ENCODE measurements at places on chromosomes 16 and 17.

- DNase-seq: no peak
These were observed 12.4 kb downstream of the SNTB2 start for GRCh38 chr16:69199382-69199781.

- DNase-seq: no peak
These were observed 9.8 kb upstream of the BRCA1 start for GRCh38 chr17:43134774-43135453.

DNA sequence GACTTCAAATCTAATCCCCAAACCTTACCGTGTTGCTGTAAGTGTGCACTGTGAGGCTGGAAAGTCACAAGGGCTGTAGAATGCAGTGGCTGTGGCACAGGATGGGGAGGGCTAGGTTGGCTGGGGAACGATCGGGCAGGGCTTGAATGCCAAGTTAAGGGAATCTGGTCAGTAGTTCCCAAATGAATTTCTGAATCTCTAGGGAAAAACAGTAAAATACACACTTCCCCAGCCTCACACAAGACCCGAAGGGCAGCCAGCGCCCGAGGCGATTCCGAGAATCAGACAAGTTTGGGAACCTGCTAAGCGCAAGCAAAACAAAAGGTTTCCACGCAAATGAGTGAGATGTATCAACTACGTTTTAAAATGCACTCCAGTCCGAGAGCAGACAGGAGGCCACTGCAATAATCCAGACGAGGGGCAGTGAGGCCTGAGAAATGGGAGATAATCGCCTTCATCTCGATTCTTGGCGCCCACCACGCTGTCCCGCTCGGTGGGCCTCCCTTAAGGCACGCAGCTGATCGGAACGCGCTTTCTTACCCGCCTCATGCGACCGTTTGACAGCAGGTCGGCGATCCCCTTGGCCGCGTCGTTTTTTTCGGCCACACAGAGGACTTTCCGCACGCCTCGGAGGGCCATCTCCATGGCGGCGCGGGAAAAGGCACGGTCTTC lies 599 bp downstream of the TOP3A start:
- DNase-seq: no peak

DNA sequence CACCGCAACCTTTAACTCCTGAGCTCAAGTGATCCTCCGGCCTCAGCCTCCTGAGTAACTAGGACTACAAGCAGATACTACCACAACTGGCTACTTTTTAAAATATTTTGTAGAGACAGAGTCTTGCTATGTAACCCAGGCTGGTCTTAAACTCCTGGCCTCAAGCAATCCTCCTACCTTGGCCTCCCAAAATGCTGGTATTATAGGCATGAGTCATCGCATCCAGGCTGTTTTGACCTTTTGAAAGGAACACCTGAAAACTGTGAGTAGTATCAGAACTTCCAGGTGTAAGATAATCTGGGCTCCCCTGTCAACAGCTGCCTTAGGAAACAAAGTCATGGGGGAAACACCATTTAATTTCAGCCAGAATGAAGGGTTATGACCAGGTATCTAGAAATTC lies 77.5 kb downstream of the CYTH1 start:
- no peak for DNase-seq

DNA sequence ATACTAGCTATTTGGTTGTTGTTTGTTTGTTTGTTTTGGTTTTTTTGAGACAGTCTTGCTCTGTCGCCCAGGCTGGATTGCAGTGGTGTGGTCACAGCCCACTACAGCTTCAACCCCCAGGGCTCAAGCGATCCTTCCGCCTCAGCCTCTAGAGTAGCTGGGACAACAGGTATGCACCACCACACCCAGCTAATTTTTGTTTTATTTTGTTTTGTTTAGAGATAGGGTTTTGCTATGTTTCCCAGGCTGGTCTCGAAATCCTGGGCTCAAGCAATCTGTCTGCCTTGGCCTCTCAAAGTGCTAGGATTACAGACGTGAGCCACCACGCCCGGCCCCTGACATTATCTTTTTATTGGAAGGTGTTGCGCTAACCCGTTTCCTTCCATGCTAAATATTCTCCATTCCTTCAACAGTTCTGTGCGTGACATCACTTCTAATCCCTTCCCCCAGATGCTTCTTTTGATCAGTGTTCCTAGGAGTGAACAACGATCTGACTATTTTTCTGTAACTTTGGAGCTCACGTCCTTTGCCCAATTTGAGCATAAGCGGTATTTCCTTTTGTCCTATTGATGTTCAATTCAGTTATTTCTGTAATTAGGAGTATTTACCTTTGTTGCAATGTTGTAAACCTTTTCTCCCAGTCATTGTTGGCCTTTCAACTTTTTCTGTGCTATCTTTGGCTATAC lies 30.2 kb upstream of the EMP2 start:
- no peak for DNase-seq

DNA sequence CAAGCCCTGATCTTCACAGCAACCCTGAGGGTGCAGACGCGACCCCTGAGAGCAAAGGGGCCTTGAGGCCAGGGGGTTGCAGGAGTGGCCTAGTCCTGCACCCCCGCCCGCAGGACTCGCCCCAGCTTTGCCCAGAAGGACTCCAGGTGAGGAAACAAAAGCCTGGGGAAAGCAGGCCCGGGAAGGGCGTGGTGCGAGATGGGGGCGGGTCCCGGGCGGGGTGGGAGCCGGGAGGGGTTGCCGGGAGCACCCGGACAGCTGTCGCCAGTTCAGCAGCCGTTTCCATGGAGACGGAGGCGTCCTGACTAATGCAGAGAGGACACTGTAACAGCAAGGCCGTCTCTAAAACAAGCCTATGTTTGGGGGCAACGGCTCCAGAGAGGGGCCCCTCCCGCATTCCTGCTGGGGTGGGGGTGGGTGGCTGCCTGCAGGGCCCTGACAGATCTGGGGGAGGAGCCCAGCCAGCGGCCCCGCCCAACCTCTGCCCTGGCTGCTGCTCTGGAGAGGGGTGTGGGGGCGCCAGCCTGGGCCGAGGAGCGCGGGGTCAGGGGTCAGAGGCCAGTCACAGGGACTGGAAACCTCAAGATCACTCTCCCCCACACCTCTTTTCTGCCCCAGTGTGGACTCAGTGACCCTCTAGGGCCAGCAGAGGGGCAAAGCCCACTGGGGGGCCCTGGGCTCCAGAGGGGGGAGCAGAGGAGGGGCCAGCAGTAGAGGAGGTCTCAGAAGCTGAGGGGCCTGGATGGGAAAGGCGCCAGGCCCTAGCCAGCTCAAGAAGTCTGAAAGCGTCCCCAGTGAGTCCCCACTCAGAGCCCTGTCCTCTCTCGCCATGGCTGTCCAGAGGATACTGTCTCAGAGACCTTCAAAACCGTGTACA lies 3.1 kb upstream of the TPPP3 start:
- DNase-seq: no peak

GRCh38 chr16:3094289-3095027 lies 4.6 kb downstream of the ZSCAN10 start:
- DNase-seq: no peak

DNA sequence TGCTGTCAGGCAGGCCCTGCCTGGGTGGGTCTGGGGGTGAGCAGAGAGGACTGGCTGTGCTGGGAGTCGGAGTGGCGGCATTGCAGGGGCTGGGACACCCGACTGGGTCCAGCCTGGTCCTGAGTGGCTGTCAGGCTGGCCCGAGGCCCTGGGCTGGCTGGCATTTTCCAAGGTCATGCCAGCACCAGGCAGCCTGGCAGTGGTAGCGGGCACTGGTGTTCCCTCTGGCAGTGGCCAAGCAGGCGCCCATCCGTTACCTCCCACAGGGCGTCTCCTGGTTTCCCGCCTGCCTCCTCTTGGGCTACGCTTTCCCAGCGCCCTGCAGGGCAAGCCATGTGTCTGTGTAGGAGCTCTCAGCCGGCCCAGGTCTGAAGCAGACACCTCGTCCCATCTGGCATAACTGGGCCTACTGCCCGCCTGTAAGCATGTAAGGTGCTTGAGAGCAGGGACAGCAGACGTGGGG lies 5.7 kb upstream of the PKMYT1 start:
- DNase-seq: no peak

GRCh38 chr16:12609937-12610699 lies 193.6 kb downstream of the CPPED1 start:
- DNase-seq: no peak

DNA sequence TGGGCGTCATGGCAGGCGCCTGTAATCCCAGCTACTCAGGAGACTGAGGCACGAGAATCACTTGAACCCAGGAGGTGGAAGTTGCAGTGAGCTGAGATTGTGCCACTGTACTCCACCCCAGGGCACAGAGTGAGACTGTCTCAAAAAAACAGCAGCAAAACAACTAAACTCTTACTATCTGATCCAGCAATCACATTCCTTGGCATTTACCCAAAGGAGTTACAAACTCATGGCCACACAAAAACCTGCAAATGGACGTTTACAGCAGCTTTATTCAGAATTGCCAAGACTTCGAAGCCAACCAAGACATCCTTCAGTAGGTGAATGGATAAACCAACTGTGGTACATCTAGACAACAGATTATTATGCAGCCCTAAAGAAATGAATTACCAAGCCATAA lies 4.0 kb downstream of the SIAH1 start:
- DNase-seq: no peak

DNA sequence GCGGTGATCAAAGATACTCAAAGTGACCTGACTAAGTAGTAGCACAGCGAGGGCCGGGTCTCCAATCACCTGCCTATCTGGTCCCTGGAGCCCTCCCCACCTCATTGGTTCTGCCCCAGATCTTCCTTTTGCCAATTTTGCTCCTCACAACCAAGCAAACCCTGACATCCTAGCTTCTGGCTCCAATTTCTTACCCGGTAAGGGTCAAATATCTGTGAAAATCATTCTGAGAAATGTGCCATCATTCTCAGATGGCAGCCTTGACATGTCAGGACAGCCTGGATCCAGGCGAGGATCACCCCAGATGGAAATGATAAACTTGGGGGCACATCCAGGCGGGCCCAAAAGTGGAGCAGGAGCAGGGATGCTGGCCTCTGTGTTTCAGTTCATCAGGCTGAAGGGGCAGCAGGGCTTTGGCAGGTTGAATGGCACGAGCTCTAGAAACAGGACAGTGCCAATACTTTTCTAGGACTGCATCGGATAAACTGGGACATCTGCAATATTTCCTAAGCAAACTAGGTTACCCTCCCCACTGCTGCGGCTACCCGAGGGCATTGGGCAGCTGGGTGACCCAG lies 83.9 kb downstream of the SHISA6 start:
- DNase-seq: no peak

DNA sequence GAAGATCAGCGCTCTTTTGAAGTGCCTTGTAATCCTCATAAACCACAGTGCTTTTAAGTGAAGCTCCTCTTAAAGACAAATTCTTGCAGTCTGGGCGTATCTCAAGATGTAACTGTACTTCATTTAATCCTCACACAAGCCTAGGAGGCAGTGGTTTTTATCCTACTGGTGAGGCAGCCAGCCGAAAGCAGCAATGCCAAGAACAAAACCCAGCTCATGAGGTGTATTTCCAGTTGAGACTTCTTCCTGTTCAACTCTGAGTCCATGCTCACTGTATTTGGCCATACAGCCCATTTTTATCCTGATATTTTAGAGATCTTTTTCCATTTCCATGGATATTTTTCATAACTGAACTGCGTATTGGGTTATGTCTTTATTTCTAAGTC lies 13.7 kb downstream of the CTRB2 start:
- no peak for DNase-seq

DNA sequence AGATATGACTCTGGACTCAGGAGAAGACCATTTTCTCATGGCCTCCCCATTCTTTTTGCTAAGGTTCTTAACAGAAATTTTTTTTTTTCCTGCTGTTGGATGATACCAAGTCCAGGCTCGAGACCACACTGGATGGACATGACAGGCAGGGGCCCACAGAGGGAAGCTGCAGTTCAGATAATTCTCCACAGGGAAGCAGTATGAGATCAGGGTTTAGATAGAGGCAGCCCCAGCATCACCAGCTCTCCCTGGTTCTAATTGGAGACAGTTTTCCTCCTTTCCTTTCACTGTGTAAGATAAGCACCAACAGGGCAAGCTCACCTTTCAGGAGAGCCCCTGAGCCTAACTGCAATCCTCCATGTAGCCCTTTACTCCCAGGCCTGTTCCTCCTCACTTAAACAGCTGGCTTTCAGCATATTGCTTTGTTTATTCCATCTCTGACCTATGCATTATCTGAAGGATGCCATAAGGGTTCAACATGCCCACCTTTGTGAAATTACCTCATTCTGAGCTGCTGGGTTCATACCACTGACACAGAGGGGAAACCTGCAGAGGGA lies 108.1 kb downstream of the SNX11 start:
- no peak for DNase-seq

GRCh38 chr16:60027351-60027750 lies 1293.2 kb upstream of the GOT2 start:
- DNase-seq: no peak

DNA sequence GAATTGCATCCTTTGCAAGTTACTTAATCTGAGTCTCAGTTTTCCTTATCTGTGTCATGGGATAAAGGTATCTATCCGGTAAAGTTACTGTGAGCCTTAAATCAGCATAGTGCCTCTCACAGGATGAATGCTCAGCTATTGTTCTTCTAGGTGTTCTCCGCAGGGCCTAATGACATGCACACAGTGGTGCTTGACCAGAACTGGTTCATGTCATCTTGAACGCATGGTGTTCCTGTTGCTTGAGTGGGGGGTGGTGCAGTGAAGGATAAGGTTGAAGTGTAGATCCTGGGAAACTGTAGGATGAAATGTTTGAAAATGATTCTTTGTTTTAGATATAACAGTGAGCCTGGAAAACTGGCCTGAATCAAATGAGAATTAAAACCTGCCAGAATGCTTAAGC lies 4.0 kb downstream of the KRT40 start:
- no peak for DNase-seq

DNA sequence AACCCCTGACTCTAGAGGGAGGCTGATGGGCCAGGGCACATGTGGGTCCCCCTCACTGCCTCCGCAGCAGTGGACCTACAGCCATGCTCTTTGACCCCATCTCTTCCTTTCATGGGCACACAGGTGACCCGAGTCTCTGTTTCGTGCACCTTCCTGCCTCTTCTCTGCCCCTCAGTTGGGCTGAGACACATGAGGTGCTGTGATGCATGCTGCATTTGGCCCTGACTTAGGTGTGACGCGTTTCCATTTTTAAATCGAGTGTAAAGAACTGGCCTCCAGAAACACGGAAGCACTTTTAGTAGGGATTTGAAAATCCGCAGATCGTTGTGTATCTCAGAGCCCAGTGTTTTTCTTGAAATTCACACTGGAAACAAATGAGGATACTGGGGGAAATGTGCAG lies 24.6 kb downstream of the C16orf90 start:
- DNase-seq: no peak
